ENCODE measurements at places on chromosomes 5 and 9.

GRCh38 chr5:158861366-158861765, 238.3 kb downstream of the EBF1 start:
- no peak for DNase-seq

DNA sequence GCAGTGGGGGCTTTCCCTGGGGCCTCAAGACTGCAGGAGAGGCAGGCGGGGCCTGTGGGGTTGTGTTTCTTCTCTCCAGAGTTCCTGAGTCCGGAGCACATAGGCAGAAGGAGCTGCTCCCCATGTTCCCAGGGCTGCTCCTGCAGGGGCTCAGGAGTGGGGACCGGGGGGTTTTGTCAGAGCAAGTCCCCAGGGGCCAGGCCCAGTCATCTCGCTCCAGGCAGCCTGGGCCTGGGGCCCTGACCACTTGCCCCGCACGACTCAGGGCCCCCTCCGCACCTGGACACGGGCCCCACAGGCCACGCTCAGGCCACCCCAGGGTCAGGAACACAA, 22.0 kb upstream of the SLC6A19 start:
- no peak for DNase-seq

- no peak for DNase-seq
Measured at GRCh38 chr5:141787376-141787775, 90.8 kb downstream of the PCDH1 start.

- DNase-seq = no peak
Measured at GRCh38 chr5:42828671-42829070, 17.0 kb upstream of the SELENOP start.

DNA sequence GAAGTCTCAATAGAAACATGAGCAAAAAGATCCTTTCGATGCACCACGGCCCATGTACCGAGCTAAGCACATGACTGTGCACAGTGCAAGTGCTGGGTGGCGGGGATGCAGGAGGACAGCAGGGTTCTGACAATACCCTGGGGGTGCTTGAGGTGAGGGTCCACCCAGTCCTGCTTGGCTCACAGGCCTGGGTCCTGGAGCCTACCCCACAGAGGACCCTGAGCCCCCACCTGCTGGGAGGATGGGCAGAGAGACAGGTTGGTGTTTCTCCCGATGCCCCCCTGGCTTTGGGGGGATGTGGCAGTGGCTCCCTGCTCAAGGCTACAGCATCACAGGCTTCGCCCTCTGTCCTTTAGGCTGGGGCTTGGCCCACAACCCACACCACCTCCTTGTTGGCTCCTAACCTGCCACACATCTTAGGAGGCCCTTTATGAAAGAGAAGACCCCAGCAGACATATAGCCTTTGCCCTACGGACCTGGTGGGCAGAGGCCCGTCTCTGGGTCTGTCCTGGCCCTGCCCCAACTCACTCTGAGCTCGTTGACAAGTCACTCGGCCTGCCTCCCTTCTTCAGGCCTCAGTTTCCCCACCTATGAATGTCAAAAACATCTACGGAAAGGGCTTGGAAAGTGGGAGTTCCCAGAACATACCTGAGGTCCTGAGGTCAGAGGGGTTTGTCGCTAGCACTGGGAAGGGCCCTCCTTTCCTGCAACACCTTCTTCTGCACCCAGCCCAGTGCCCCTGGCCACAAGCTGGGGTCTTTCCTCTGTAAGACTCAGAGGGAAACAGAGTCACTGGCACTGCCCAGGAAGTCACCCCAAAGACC, 50.3 kb downstream of the BARX1 start:
- no peak for DNase-seq

DNA sequence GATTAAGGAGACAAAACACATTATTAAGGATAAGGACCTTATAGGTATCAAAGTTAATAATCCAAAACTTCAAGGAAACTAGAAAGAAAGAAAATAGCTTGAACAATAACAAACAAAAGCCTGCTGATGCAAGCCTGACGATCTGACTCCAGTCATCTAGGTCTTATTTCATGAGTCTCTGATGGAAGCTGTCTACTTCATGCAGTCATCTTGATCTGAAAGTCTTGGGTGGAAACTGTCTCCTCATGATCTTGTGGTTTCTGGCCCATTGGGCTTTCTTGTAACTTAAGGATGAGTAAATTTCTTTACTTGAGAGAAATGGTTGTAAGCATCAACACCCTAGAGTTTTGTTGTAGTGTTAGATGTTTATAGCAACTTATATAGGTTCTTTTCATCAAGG, 20.6 kb upstream of the PSIP1 start:
- no peak for DNase-seq

- DNase-seq = no peak
Measured at GRCh38 chr5:84825606-84826005, 440.9 kb upstream of the EDIL3 start.

DNA sequence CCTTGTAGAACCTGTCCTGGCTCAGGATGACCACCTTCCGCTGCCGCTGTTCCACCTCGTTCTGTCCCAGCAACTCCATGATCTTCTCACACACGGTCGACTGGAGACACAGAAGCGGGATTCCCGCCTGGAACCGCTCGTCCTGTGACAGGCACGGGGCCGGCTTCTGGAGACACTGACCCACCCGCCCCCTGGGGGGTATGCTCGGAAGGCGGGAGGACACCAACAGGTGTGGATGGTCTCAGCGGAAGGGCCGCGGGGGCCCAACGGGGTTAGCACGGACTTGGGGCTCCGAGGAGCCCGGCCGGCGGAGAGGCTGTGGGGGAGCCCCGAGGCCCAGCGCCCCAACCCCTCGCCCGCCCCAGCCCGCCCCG, 530 bp downstream of the UCK1 start:
- DNase-seq = no peak

GRCh38 chr9:129166623-129167557, 11.2 kb downstream of the IER5L start:
- no peak for DNase-seq

- no peak for DNase-seq
Measured at GRCh38 chr5:174616036-174616435, 108.3 kb upstream of the MSX2 start.

- no peak for DNase-seq
Measured at GRCh38 chr9:69599232-69599971, 72.8 kb downstream of the APBA1 start.

DNA sequence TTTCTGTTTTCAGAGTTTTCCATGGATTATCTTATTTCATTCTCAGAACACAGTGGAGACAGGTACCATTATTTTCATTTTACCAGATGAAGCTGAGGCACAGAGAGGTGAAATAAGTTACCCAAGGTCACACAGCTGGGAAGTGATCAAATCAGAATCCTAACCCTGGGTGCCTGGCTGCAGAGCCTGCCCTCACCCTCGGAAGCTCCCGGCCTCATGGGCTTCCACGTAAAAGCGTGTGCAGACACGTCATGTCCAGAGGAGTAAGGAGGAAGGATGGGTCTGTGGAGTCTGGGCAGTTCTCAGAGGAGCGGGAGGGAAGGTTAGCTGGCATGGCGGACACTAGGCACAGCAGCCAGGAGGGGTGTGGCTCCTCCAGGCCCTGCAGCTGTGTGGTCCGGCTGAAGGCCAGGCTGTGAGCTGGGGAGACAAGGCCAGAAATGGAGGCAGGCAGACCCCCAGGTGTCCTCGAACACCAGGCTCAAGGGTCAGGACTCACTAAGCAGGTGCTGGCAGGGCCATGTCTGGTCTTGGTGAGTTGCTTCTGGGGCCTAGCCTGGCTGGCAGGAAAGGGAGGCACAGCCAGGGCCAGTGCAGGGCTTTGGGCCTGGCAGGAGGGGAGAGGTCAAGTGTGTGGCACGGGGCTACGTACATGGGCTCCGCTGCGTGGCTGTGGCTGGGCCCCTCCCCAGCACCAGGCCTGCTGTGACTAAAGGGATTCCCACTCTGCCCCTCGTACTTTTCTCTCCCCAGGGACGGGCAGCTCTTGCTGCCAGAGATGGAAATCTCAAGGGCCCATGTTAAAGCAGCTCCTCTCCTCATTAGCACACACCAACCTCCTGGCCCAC, 5.6 kb downstream of the TBC1D9B start:
- no peak for DNase-seq

DNA sequence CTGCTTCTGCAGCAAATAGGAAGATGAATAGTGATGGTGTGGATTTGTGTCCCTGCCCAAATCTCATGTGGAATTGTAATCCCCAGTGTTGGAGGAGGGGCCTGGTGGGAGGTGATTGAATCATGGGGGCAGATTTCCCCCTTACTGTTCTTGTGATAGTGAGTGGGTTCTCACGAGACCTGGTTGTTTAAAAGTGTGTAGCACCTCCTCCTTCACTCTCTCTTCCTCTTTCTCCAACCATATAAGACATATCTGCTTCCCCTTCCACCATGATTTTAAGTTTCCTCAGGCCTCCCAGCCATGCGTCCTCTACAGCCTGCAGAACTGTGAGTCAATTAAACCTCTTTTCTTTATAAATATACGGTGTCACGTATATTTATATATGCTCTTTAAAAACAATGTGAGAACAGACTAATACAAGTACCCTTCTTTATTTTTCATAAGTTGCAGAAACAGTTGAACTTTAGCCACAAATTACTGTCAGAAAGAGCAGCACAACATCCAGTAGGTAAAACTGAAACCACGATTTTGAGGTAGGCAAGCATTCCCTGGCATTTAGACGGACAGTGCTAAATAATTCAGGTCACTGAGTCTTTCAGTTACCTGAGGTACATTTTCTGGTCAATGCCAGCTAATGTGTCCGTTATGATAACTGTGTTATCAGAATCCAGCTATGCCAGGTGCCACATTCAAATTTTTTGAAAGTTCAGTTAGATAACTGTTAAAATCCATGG, 79.3 kb upstream of the SPEF2 start:
- DNase-seq = no peak

- no peak for DNase-seq
Measured at GRCh38 chr9:72911816-72912215, 41.0 kb downstream of the ALDH1A1 start.

DNA sequence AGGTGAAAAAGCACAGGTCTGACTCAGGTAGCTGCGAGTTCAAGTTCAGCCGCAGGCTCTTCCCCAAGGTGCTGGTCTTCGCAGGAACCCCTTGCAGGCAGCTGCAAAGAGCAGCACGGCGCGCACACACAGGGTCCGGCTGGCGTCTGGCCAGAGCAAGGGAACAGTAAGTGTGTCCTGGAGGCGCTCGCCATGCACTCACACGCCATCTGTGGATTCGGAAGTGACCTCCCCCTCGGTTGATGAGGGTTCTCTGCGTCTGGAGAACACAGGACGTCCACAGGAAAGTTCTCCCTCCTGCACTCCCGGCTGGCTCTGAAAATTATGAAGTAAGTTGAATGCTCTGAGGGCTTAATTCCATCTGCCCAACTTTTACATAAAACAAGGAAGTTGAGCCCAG, 14.0 kb upstream of the EGFL7 start:
- DNase-seq = no peak

- no peak for DNase-seq
Measured at GRCh38 chr5:178160176-178160575, 6.5 kb upstream of the NHP2 start.

- no peak for DNase-seq
Measured at GRCh38 chr5:109877670-109878045, 187.9 kb downstream of the MAN2A1 start.

DNA sequence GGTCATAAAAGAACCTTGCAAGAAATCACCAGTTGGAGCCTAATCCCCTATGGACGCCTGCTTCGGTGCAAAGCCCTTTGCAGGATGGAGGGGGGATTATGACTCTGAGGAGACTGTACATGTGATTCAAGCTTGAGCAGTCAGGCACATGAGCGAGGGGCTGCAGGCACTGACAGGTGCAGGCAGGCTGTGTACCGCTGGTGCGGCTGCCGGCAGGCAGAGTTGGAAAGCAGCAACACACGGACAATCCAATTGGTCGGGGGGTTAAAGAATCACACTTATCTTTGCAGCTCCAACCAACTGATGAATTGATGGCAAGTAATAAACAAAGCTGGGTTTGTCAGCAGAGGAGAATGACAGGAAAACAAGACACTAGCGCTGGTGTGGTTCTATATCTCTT, 5.7 kb downstream of the WHRN start:
- peak; percentile 28 for DNase-seq

DNA sequence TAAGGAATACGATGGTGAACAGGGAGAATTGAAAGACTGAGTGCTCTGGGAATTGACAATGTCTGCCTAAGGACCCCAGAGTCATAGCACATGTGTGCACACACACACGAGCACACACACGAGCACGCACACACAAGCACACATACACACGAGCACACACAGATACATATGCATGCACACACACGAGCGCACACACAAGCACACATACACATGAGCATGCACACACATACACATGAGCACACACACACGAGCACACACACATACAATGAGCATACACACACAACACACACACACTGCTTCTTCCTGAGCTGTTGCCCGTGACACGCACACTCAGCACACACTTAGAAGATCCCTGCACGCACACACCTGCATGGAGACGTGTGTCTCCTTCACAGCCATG, 10.9 kb upstream of the UNC5A start:
- no peak for DNase-seq

DNA sequence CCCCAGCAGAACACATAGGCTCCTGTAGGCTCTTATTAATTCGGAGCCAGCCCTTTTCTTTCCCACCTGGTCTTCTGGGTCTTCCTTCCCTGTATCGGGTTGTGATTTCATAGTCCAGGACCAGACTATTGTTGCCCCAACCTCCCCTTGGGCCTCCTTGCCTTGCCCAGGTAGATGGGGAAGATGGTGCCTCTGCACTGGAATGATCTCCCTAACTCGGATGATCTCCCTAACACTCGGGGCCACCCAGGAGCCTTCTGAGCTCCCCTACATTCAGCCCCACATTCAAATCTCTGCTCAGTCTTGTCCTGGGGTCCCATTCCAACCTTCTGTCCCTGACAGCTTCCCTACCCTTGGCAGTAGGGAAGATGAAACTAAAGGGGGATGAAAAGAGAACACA, 2.7 kb upstream of the IRF1 start:
- no peak for DNase-seq

DNA sequence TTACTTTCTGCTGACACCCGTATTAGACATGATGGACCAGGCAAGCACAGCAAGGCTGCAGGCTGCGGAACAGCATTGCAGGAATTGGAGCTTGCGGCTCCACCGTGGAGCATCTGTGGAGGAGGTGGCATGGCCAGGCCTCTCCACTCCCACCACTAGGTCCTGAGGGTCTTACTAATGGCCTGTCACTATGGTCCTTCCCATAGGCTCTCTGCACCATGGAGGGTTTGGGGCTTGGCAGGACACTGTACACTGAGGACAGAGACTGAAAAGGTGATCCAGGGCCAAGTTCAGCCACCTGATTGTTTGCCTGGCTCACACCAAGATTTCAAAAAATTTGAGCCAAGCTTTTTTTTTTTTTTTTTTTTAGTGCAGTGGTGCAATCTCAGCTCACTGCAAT, 14.3 kb upstream of the ZBTB43 start:
- DNase-seq = no peak

DNA sequence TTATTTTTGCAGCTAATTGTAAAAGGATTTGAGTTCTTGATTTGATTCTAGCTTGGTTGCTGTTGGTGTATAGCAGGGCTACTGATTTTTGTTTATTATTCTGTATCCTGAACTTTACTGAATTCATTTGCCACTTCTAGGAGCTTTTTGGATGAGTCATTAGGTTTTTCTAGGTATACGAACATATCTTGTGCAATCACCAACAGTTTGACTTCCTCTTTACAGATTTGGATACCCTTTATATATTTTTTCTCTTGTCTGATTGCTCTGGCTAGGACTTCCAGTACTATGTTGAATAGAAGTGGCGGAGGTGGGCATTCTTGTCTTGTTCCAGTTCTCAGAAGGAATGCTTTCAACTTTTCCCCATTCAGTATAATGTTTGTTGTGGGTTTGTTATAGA, 210.8 kb downstream of the FGF10 start:
- no peak for DNase-seq

Data from anterior cingulate cortex (tissue), 58 donors.